Muscle of arm (tissue), 14 donors: ENCODE measurements at places on chromosomes 6 and 20.

DNA sequence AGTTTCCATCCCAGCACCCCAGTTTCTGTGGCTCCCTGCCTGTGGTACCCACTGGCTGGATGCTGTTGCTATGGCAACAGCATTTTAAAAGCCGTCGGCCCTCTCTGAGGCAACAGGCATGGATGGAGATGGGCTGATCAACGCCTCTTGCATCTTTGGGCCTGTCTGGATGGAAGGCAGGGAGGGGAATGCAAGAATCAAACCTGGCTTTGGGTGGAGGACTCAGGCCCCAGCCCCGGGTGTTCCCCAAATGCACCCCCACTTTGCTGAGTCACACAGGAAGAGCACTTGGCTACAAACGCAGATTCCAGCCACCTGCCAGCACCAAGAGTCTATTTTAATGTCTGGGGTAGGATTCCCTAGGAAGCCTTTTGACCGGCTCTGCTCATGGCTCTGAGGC is 45.7 kb upstream of the TGM2 start:
- no peak for DNase-seq

- no peak for DNase-seq
Observed at GRCh38 chr20:39822667-39823066, 860.5 kb downstream of the DHX35 start.

GRCh38 chr6:24909241-24910216 is 26.2 kb downstream of the RIPOR2 start:
- DNase-seq: no peak

DNA sequence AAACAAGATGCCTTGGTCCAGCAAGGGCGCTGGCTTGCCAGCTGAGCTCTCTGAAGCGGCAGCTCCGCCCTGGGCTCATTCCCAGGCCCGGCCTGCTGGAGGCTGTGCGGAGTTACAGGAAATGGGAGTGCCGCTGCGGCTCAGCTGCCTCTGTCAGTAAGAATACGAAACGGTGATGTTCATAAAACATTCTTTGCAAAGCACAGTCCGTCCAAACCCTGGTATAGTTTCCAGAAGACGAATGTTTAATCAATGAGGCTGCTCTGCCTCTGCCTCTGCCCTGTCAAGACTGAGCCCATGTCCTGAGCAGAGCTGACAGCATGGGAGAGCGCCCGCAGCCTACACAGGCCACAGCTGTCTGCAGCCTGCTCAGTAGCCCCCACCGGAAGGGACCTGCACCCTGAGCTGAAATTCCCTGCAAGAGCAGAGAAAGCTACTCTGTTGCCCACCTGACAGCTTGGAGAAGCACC is 153.3 kb upstream of the SNX9 start:
- DNase-seq: peak; percentile 86

GRCh38 chr20:25249198-25249931 is 1.5 kb downstream of the PYGB start:
- no peak for DNase-seq

DNA sequence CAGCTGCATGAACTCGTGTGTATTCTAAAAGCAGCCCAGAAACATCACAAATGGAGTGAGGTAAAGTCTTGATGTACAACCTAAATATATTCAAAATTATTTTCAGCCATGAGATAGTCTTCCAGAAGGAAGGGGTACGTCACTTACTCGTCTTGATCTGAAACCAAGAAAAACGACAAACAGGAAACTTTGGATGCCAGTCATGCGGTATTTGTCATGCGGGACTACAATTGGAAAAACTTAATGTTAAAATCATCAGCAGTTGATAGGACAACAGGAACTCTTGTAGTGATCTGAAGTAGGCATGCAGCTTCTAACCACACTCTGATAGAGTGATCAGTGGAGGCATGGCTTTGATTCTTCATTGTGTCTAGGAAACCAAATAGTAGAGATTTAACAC is 29.7 kb downstream of the FAM217A start:
- DNase-seq: no peak

GRCh38 chr20:8621001-8621400 is 447.9 kb upstream of the PLCB4 start:
- DNase-seq: no peak

DNA sequence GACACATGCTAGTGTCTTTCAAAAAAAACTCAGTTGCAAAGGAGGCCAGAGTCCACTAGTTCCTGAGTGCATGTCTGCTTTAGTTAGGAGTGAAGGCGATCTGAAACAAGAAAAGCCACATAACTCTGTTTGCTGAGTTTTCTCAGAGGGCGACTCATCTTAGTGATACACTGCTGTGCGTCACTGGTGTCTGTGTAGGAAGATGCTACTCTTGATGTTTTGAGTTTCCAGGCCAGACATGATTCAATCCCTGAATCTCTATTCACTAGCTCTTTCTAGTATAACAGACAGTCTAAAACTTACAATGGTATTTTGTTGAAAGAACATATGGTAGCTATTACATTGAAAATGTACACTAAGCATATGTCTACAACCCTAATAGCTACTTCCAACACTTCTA is 60.9 kb downstream of the GFRAL start:
- DNase-seq: peak; percentile 31

GRCh38 chr6:159172091-159172491 is 2.9 kb downstream of the FNDC1 start:
- DNase-seq: no peak

- no peak for DNase-seq
Observed at GRCh38 chr6:36731622-36732310, 34.1 kb downstream of the RAB44 start.

DNA sequence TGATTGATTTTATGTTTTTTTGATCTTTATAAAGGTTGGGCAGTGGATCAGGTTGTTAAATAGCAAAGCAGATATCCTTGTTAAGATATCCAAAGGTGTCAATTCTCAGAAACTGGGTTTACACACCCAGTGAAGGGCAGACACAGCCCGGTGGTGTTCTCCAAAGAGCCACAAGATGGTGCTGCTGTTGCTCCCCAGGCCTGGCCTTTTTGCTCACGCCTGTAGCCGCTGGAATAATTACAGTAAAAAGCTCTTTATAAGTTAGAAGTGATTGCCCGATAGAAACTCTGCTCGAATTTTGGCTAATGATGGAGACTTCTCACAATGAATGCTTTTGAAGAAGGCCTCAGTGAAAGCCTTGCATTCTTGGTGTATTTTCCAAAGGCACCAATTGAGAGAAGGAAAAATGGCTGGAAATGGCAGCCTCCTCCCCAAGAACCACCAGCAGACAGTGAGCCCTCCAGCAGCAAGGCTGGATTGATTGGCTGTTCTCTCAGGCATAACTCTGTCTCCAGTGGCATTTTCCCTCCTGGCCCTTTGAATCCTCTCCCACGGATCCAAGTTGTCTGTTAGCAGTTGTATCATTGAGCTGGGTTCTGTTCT is 120.5 kb upstream of the CHD6 start:
- peak; percentile 19 for DNase-seq

DNA sequence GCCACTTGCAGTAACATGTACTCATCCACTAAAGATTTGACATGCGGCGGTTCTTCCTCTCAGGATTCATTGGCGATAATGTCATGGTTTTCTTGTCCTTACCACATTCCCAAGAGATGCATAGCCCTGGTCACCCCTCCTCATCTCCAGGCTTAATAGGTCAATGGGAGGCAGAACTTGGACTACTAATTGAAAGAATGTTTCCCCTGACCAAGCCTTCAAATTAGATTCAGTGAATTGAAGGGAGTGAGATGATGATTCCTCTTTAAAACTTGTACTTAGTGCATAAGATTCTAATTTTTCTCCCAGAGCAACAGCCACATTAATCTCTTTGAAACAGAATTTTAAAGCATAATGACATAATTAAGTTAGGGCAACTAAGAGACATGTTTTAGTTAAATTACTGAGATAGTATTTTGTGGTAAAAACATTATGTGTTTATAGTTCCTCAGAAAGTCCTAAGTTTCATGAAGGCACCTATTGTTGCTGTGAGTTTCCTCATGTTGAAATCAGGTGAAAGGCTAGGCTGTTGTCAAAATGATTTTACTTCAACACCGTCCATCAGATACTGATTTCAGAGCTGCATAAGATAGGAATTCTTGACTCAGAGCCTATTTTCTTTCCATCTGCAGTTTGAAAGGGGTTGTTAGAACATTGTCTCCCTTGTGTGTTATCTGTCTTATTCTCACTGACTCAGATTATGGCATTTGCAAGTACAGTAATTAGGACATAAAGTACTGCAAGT is 48.5 kb downstream of the STK4 start:
- no peak for DNase-seq

DNA sequence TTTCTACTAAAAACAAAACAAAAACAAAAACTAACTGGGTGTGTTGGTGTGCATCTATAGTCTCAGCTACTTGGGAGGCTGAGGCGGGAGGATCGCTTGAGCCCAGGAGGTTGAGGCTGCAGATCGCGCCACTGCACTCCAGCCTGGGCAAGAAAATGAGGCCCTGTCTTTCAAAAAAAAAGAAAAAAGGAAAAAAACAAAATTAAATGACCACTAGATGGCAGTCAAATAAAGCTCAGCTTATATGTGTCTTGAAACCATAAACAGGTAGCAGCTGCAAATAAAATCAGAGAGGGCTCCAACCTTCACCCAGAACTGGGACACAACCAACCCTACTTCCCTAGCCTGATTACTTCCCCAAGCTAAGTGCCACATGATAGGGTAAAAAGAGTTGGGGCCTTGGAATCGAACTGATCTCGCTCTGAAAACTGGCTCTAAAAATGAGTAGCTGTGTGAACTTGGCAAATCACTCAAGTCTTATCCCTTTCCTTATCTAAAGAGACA is 67.1 kb upstream of the ADGRF4 start:
- DNase-seq: peak; percentile 38
